ENCODE measurements at places on chromosomes 13 and 19.

DNA sequence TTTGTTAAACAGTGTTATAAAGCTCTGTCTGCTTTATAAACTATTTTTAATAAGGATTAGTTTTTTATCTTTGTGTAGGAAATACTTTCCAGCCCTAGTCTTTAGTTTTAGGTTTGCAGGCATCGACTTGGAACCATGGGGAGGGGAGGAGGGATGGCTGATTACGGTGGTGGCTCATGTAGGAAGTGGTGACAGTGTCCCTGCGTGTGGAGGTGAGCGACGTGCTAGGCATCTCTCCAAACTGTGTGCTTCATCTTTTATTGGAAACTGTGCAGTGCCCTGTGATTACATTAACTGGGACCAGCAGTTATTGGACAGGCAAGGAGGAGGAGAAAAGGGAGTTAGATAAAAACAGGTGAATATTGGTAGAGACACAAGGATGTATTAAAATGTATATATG is 203.8 kb downstream of the ATP8A2 start:
- DNase-seq, result no peak

DNA sequence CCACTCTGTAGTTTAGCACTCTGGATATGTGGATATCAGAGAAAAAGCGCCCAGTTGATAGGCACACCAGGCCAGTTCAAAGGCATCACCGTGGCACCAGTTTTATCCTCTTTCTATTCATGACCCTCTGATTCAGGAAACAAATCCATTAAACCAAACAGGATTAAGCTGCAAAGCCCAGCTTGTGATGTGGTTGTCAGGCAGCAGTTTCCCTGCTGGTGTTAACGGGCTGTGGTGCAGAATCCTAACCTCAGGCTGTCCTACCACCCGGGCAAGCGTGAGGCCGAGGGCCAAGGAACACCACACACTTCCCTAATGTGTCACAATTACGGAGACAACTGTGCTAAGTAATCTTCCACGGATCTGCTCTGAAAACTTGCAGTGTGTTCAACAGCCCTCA is 209.1 kb downstream of the OLFM4 start:
- no peak for DNase-seq

DNA sequence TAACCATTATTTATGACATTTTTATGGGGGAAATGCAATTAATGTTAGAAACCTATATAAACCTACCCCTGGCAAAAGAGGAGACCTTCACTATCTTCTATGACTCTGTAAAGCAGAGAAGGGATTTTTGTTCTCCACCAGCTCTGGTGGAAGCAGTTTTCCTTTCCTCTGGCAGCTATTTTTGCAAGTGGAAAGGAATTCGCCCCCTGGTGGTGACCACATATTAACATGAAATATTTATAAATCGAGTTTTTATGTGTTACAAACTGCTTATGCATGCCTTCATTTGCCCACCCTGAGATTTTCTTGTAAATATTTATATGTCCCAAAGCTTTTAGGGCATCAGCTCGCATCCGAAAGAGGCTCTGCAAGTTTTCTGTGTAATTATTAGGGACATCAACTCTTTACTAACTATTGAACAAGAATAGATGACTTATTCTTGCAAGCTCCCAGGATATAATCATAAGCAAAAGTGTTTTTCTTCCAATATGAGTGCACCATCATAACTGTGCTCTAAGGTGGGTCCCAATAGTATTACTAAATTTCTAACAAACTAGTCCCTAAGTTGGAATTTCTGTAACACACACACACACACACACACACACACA is 62.4 kb downstream of the SERTM1 start:
- peak; percentile 62 for DNase-seq

DNA sequence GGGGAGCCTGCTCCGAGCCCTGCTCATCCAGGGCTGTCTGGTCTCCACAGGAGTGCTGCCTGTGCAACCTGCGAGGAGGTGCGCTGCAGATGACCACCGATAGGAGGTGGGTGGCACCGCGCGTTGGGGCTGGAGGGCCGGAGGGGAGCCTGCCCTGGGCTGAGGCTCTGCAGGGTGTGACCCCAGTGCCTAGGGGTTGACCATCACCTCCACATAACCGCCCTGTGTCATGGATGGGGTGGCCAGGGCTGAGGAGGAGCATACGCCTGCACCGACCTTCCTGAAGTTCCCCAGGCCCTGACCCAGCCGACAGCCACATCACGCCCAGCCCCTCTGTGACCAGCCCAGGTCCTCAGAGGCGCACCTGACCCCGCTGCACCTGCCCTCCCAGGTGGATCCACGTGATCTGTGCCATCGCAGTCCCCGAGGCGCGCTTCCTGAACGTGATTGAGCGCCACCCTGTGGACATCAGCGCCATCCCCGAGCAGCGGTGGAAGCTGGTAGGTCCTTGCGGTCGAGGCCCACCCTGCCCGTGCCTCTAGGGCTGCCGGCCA is 168.7 kb downstream of the KDM4B start:
- DNase-seq, result no peak

- no peak for DNase-seq
Observed at GRCh38 chr13:109735436-109735966, 50.9 kb downstream of the IRS2 start.

- DNase-seq, result peak; percentile 28
Observed at GRCh38 chr13:22218797-22219196, 547.9 kb downstream of the FGF9 start.

DNA sequence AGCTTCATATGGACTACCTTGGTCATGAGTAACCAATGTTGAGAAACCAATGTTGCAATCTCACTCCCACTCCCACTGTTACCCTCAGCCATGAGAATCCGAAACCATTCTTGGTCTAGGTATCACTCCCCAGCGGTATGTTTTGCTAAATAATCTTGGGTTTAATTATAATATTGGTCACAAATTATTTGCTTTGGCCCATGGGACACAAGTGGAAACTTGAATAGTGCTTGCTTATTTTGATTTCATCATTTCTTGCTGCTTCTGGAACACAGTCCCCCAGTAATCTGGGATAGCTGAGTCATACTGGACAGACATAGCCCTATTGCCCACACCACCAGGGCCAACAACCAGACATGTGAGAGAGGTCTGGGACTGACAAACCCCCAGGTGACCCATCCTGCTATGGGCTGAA is 171.6 kb upstream of the IPO5 start:
- no peak for DNase-seq

GRCh38 chr19:17687857-17688784 is at the start of gene UNC13A:
UNC13A (minus strand) TSS chr19:17688354; CDS start chr19:17688199, 155 bp downstream.
- peak; percentile 79 for DNase-seq

- DNase-seq, result no peak
Observed at GRCh38 chr13:112582263-112582662, 5.7 kb downstream of the TUBGCP3 start.

- DNase-seq, result no peak
Observed at GRCh38 chr19:34837262-34837661, 64.2 kb upstream of the ZNF599 start.

- no peak for DNase-seq
Observed at GRCh38 chr13:23427342-23427843, 6.1 kb downstream of the SACS start.

DNA sequence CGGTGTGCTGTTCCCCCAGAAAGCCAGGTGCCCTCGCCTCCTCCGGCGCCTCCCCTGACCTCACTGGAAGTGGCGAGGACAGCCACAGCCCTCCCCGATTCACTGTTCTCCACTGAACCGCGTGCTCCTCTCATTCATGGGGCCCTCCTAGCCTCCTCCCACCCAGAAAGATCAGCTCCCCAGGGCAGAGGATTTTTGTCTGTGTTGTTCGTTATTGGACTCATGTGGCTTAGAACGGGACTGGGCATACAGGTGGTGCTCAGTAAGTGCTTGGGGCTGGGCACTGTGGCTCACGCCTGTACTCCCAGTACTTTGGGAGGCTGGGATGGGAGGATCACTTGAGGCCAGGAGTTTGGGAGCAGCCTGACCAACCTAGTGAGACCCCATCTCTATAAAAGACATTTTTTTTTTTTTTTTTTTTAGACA is 3.8 kb downstream of the PRTN3 start:
- DNase-seq, result no peak

- DNase-seq, result no peak
Observed at GRCh38 chr13:32549788-32550187, 11.2 kb upstream of the N4BP2L2 start.

DNA sequence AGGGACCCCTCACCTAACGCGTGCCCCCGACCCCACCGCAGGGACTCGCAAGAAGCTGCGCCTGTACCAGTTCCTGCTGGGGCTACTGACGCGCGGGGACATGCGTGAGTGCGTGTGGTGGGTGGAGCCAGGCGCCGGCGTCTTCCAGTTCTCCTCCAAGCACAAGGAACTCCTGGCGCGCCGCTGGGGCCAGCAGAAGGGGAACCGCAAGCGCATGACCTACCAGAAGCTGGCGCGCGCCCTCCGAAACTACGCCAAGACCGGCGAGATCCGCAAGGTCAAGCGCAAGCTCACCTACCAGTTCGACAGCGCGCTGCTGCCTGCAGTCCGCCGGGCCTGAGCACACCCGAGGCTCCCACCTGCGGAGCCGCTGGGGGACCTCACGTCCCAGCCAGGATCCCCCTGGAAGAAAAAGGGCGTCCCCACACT is 4.7 kb upstream of the MYBPC2 start:
- DNase-seq, result peak; percentile 27

GRCh38 chr13:30681843-30682242 is 53.5 kb upstream of the ALOX5AP start:
- DNase-seq, result no peak

- peak; percentile 24 for DNase-seq
Observed at GRCh38 chr13:100129605-100130004, 40.7 kb downstream of the PCCA start.
